ENCODE measurements at places on chromosomes 11 and 22.

GRCh38 chr11:99198215-99198614 lies 177.5 kb downstream of the CNTN5 start:
- DNase-seq: no peak
- H3K36me3 ChIP-seq: no peaks in the 10 kb centered on the region
- H3K27ac ChIP-seq: no peak overlapping the region
- no peaks in the 10 kb centered on the region for H3K4me1 ChIP-seq

- no peaks in the 10 kb centered on the region for H3K4me1 ChIP-seq
- no peak overlapping the region for H3K27ac ChIP-seq
- no peaks in the 10 kb centered on the region for H3K27me3 ChIP-seq
- no peaks in the 10 kb centered on the region for H3K36me3 ChIP-seq
- DNase-seq: no peak
Measured at GRCh38 chr22:20793748-20794649, 20.1 kb downstream of the SERPIND1 start.

DNA sequence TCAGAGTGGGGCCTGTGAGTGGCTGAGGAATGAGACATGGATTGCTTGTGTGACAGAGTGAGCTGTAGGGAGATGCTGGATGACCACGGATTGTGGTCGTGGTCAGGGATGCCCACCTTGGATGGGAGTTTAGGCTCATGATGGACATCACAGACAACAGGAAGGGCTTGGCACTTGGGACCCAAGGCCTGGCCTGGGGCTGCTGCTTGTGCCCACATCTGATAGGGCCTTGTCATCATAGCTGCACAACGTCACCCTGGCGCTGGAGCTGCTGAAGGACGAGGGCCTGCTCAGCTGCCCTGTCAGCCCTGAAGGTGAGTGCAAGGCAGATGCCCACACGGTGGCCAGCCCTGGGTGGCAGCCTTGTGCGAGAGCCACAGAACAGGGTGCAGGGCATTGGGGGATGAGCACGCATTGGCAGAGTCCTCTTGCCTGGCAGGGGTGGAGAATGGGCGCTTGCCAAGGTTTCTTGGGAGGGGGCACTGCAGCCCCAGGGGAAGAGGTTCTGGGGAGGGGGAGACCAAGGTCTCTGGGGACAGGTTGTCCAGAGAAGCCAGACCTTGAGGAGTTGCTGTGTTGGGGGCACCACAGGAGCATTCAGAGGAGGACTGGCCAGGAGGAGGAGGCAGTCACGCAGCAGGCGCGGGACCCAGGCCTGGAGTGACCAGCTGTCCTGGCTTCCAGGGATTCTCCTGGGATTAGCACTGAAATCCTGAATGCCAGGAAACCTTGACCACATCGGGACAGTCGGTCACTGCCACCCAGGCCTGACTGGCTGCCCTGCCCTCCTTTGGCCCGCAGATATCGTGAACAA lies 25.0 kb downstream of the PARVG start:
- DNase-seq: no peak
- no peak overlapping the region for H3K27ac ChIP-seq
- H3K36me3 ChIP-seq: peaks cover 41% of the 10 kb centered on the region
- H3K27me3 ChIP-seq: no peaks in the 10 kb centered on the region
- H3K4me1 ChIP-seq: no peaks in the 10 kb centered on the region

- H3K4me1 ChIP-seq: no peaks in the 10 kb centered on the region
- DNase-seq: no peak
- H3K27me3 ChIP-seq: peaks cover 6% of the 10 kb centered on the region
Measured at GRCh38 chr11:45683271-45684058, 18.0 kb upstream of the CHST1 start.

DNA sequence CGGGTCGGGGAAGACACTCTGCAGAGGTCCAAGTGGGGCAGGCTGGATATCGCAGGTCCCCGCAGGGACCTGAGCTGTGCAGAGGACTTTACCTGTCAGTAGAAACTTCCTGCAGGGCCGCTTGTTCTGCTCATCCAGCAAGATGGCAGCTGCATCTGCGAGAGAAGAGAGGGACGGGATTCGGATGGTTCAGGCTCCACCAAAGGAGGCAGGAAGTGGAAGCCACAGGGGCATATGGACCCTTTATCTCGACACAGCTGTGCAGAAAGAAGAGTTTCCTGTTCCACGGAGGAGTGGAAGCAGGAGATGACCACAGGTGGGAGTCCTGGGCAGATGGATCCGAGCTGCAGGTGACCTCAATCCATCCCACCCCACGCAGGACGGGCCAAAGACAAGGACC lies 22.5 kb downstream of the CABP7 start:
- no peaks in the 10 kb centered on the region for H3K27me3 ChIP-seq
- H3K36me3 ChIP-seq: peaks cover 90% of the 10 kb centered on the region
- H3K4me1 ChIP-seq: no peaks in the 10 kb centered on the region
- no peak overlapping the region for H3K4me3 ChIP-seq
- H3K27ac ChIP-seq: no peak overlapping the region

- no peaks in the 10 kb centered on the region for H3K4me1 ChIP-seq
- no peak overlapping the region for H3K4me3 ChIP-seq
- H3K27me3 ChIP-seq: no peaks in the 10 kb centered on the region
- H3K27ac ChIP-seq: no peak overlapping the region
- no peaks in the 10 kb centered on the region for H3K36me3 ChIP-seq
Measured at GRCh38 chr11:14237444-14237961, 121.5 kb downstream of the RRAS2 start.

GRCh38 chr22:23744001-23744400 lies 6.9 kb downstream of the ZNF70 start:
- DNase-seq: no peak
- H3K36me3 ChIP-seq: peaks cover 41% of the 10 kb centered on the region
- no peak overlapping the region for H3K27ac ChIP-seq

DNA sequence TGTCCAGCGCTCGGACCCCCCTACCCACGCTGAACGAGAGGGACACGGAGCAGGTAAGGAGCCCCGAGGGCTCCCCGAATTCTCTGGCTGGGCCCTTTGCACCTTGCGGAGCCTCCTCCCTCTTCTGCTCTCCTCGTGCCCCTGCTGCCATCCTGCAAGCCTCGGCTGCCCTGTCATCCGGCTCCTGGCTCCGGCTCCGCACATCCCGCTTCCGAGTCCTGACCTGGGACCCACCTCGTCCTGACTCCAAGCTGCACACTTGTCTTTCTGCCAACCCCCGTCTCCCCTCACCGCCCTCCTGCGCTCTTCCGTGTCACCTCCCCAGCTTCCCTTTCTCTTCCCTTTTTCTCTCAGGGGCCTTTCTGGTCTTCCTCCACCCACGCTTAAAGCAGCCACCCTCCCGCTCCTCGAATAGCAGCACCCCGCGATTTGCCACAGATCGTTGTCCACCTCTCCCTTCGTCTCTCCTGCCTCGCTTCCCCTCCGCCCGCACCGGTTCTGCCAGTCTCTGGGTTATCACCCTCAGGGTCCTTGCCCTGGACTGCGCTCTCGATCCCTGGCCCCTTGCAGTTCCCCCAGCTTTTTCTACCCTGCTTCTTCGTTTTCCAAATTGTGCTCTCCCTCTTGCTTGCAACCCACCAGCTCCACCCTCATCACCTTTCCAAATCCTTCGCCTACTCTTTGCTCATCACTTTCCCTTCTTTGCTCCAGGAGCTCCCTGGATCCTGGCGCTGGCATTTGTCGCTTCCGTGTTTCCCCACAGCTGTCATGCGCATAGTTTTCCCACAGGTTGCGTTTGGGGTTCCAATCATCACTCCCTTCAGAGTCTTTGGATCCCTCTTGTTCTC lies 822 bp downstream of the MARK2 start:
- peaks cover 39% of the 10 kb centered on the region for H3K4me1 ChIP-seq
- H3K4me3 ChIP-seq: peak overlapping the region; percentile 90
- peak; percentile 87 for DNase-seq
- no peaks in the 10 kb centered on the region for H3K27me3 ChIP-seq

DNA sequence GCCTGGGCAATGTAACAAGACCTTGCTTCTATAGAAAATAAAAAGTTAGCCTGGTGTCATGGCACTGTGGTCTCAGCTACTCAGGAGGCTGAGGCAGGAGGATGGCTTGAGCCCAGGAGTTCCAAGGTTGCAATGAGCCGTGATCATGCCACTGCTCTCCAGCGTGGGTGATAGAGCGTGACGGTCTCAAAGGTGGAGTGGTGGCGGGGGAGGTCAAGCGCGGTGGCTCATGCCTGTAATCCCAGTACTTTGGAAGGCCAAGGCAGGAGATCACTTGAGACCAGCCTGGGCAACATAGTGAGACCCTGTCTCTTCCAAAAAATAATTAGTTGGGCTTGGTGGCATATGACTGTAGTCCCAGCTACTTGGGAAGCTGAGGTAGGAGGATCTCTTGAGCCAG lies 16.7 kb upstream of the PISD start:
- H3K27me3 ChIP-seq: no peaks in the 10 kb centered on the region
- no peak overlapping the region for H3K27ac ChIP-seq
- no peak for DNase-seq
- no peaks in the 10 kb centered on the region for H3K4me1 ChIP-seq

All from left lung (tissue), 14 donors.